ENCODE measurements at places on chromosomes 2 and 18. TPM values are rescaled to one million over a fixed set of nuclear protein-coding genes. Genes with fewer than 3 reads are reported as not detected.
A peak's percentile ranks its signal among the peaks of the same experiment; 100 is the strongest.

- no peak for DNase-seq
Measured at GRCh38 chr2:103009871-103010270, 248.0 kb downstream of the TMEM182 start.

DNA sequence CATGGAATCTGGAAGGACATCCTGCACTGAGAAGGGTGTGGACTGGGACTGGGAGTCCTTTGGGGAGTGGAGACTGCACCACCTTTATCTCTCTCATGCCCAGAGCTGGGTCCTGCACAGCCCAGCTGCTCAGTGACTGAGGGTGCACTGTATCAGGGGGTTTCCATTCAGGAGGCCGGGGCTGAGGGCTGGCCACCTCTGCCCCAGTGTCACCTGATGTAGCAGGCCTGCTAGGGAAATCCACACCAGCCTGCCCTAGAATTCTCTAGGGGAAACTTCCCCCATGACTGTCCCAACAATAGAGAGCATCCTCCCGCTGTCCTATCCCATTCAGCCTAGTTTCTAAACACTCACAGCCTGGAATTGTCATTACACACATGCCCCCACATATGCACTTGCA is 116.7 kb downstream of the CTIF start:
- no peak for DNase-seq

DNA sequence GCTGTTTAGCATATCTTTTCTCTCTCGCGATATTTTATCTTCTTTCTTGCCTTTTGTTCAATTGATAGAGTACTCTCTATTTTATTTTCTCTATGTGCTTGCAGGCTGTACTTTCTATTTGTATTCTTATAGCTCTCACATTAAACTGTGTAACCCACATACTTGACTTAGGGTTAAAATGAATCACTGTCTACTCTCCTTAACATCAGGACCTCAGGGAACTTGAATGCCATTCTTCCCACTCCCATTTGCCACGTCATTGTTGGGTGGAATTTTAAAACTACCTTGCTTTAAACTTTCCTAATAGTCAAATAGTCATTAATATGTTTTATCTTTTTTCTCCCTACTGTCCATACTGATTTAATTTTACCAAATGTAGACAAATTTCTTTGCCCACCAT is 269.7 kb downstream of the ALPK2 start:
- peak; percentile 33 for DNase-seq

ARHGAP25 gene
- total RNA-seq: 0.93 TPM
